Aortic smooth muscle cell (primary cell): ENCODE measurements at places on chromosomes 11 and 22. TPM values are rescaled to one million over a fixed set of nuclear protein-coding genes. Genes with fewer than 3 reads are reported as not detected.

Gene FIBP
- total RNA-seq = 221 and 262 TPM in 2 replicates

Gene NAALAD2
- 0.13 and 0.37 TPM in 2 replicates for total RNA-seq

Gene CYTH4
- total RNA-seq = 0.06 and 0.40 TPM in 2 replicates

Gene C22orf31
- total RNA-seq = not detected in 2 replicates

Gene GLYATL1B
- total RNA-seq = not detected in 2 replicates

Gene CPT1B
- 1.5 and 2.9 TPM in 2 replicates for total RNA-seq

Gene ART1
- not detected in 2 replicates for total RNA-seq

Gene CCDC73
- not detected in 2 replicates for total RNA-seq

Gene VSIG2
- total RNA-seq = 0.06 and 0.13 TPM in 2 replicates

Gene OR2AG1
- total RNA-seq = not detected in 2 replicates

Gene ART5
- total RNA-seq = not detected in 2 replicates

Gene C11orf65
- total RNA-seq = 0.62 and 1.2 TPM in 2 replicates

Gene SERHL2
- total RNA-seq = 4.7 and 6.6 TPM in 2 replicates

Gene SULT4A1
- total RNA-seq = 0.26 and 0.31 TPM in 2 replicates

Gene OR6A2
- total RNA-seq = 0.13 and 0.19 TPM in 2 replicates

Gene PANX3
- total RNA-seq = not detected in 2 replicates

Gene YPEL1
- total RNA-seq = 1.3 and 1.4 TPM in 2 replicates

Gene TMEM179B
- 24.3 and 24.4 TPM in 2 replicates for total RNA-seq

Gene CELSR1
- total RNA-seq = 1.6 and 1.8 TPM in 2 replicates

Gene SLC22A6
- not detected in 2 replicates for total RNA-seq

Gene RFPL1
- total RNA-seq = not detected in 2 replicates

Gene SYT8
- 0.26 TPM in 1 of 2 replicates, not detected in the other for total RNA-seq

Gene SAA4
- total RNA-seq = not detected in 2 replicates

Gene GRM5
- total RNA-seq = under 0.01 and 0.06 TPM in 2 replicates

Gene BLID
- 16.6 and 36.6 TPM in 2 replicates for total RNA-seq

Gene MMP11
- total RNA-seq = 4.6 and 5.2 TPM in 2 replicates

Gene FXYD2
- not detected in 2 replicates for total RNA-seq

Gene CDK2AP2
- total RNA-seq = 15.4 and 16.2 TPM in 2 replicates

Gene TRIM6
- 2.9 and 3.9 TPM in 2 replicates for total RNA-seq

Gene PATE2
- total RNA-seq = 0.13 and 0.44 TPM in 2 replicates

Gene GAL
- total RNA-seq = 0.19 TPM in 1 of 2 replicates, not detected in the other

Gene LIF
- total RNA-seq = 13.5 and 49.1 TPM in 2 replicates

Gene HEPACAM
- total RNA-seq = not detected in 2 replicates

Gene SLC16A8
- 0.26 and 0.37 TPM in 2 replicates for total RNA-seq

Gene SLC1A2
- total RNA-seq = 1.4 and 5.4 TPM in 2 replicates

Gene LSP1
- 6.7 and 18.2 TPM in 2 replicates for total RNA-seq

Gene RPS6KA4
- 46.5 and 53.1 TPM in 2 replicates for total RNA-seq

Gene CHRDL2
- not detected in 2 replicates for total RNA-seq

Gene OMP
- total RNA-seq = 0.50 and 0.53 TPM in 2 replicates

Gene PRCP
- 58.0 and 94.4 TPM in 2 replicates for total RNA-seq

Gene PGA5
- 0.13 TPM in 1 of 2 replicates, not detected in the other for total RNA-seq

Gene HBD
- not detected in 2 replicates for total RNA-seq

Gene HMOX1
- total RNA-seq = 80.9 and 87.3 TPM in 2 replicates

Gene GAL3ST1
- 0.06 TPM in 1 of 2 replicates, not detected in the other for total RNA-seq

Gene TTC28
- 12.2 and 19.3 TPM in 2 replicates for total RNA-seq

Gene AIFM3
- total RNA-seq = 0.37 and 0.53 TPM in 2 replicates

Gene FGF19
- not detected in 2 replicates for total RNA-seq

Gene CHRM4
- 0.13 TPM in 1 of 2 replicates, not detected in the other for total RNA-seq

Gene HBB
- total RNA-seq = not detected in 2 replicates

Gene OR51M1
- not detected in 2 replicates for total RNA-seq

Gene OR10D3
- total RNA-seq = not detected in 2 replicates

Gene DNHD1
- 5.3 and 7.2 TPM in 2 replicates for total RNA-seq

Gene SLC35C1
- 6.5 and 8.3 TPM in 2 replicates for total RNA-seq

Gene RIBC2
- 1.2 and 1.5 TPM in 2 replicates for total RNA-seq

Gene GALNT18
- total RNA-seq = 2.5 and 4.0 TPM in 2 replicates

Gene GRIK4
- total RNA-seq = under 0.01 TPM in 1 of 2 replicates, not detected in the other

Gene DDI1
- not detected in 2 replicates for total RNA-seq

Gene CENPM
- 16.2 and 28.4 TPM in 2 replicates for total RNA-seq

Gene SMIM35
- not detected in 2 replicates for total RNA-seq

Gene NRXN2
- 27.3 and 30.3 TPM in 2 replicates for total RNA-seq
